CD4-positive, CD25-positive, alpha-beta regulatory T cell (primary cell): ENCODE measurements at places on chromosomes 4 and X. TPM values are rescaled to one million over a fixed set of nuclear protein-coding genes. Genes with fewer than 3 reads are reported as not detected.

Gene RHOH
- 645 TPM for total RNA-seq

- DNase-seq: no peak
- no peak overlapping the region for H3K4me3 ChIP-seq
- no peaks in the 10 kb centered on the region for H3K4me1 ChIP-seq
- peaks cover 62% of the 10 kb centered on the region for H3K36me3 ChIP-seq
- no peak overlapping the region for H3K27ac ChIP-seq
Measured at GRCh38 chr4:25823632-25824031, 39.2 kb downstream of the SEL1L3 start.

DNA sequence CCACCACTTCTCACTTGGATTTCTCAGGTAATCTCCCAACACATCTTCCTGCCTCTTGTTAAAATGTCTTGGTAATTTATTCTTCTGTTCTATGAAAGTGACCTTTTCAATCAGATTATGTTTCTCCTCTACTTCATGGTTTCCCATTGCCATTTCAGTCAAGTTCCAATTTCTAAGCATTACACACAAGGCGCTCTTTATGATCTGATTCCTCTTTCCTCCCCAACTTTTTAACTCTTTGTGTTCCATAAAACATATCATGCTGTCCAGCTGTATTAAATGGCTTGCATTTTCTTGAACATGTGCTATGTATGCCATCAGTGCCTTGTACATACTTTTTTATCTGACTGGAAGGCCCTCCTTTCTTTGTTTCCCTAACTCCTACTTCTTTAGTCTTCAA, 13.1 kb upstream of the ART3 start:
- no peaks in the 10 kb centered on the region for H3K36me3 ChIP-seq
- H3K4me1 ChIP-seq: no peaks in the 10 kb centered on the region
- no peak for DNase-seq

- no peaks in the 10 kb centered on the region for H3K27me3 ChIP-seq
- H3K4me3 ChIP-seq: no peak overlapping the region
- no peak overlapping the region for H3K27ac ChIP-seq
- DNase-seq: no peak
Measured at GRCh38 chr4:168893807-168894206, 116.2 kb downstream of the CBR4 start.

Gene TMPRSS11A
- total RNA-seq: not detected

Gene HERC6
- total RNA-seq: 21.5 TPM

- no peak for DNase-seq
- no peaks in the 10 kb centered on the region for H3K27me3 ChIP-seq
- no peak overlapping the region for H3K4me3 ChIP-seq
- H3K27ac ChIP-seq: no peak overlapping the region
Measured at GRCh38 chr4:32135642-32136041, 1415.5 kb downstream of the PCDH7 start.

Gene USP17L30
- not detected for total RNA-seq

Gene TEX13C
- not detected for total RNA-seq

DNA sequence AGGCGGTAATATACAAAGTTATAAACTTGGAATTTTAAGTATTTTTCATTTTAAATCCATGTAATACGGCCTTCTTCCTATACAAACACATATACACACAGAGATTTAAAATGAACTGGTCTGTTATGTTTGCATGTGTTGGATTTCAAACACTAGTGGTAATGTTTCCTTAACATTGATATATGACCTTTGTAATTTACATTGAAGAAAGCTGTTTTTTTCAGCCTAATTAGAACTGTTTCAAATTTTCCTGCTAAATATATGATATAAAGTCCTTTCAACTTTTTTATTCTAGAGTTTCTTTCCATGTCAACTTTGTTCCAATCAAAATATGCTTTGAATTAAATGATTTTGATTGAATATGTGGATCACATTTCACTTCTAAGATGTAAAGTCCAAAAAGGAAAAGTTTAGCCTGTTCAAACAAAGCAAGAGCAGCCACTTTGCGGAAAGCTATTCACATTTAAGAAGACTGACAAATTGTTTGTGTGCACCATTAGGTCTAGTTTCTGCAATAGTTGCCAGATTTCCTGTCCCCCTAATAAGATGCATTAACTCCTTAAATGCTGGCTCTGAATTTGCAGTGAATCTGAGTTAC, 226.0 kb upstream of the MAB21L2 start:
- no peaks in the 10 kb centered on the region for H3K36me3 ChIP-seq
- H3K27me3 ChIP-seq: no peaks in the 10 kb centered on the region
- no peak for DNase-seq
- no peaks in the 10 kb centered on the region for H3K4me1 ChIP-seq

Gene MAGEA10
- not detected for total RNA-seq

GRCh38 chr4:1902243-1902642, 31.1 kb downstream of the NSD2 start:
- peaks cover 33% of the 10 kb centered on the region for H3K36me3 ChIP-seq
- H3K4me3 ChIP-seq: no peak overlapping the region
- H3K27ac ChIP-seq: no peak overlapping the region
- H3K4me1 ChIP-seq: peaks cover 16% of the 10 kb centered on the region
- no peaks in the 10 kb centered on the region for H3K27me3 ChIP-seq
- DNase-seq: no peak

Gene GCNA
- total RNA-seq: 3.7 TPM

GRCh38 chr4:26204911-26205370, 115.9 kb upstream of the RBPJ start:
- peaks cover 13% of the 10 kb centered on the region for H3K4me1 ChIP-seq
- H3K27ac ChIP-seq: no peak overlapping the region
- H3K27me3 ChIP-seq: no peaks in the 10 kb centered on the region
- DNase-seq: no peak
